ENCODE measurements at places on chromosomes 1 and 21. TPM values are rescaled to one million over a fixed set of nuclear protein-coding genes. Genes with fewer than 3 reads are reported as not detected.
A peak's percentile ranks its signal among the peaks of the same experiment; 100 is the strongest.

CCDC30 gene
- total RNA-seq: 5.5 TPM

TUT4 gene
- 171 TPM for total RNA-seq

IL20 gene
- total RNA-seq: not detected

KCNJ9 gene
- total RNA-seq: not detected

- H3K27ac ChIP-seq: no peak overlapping the region
- H3K27me3 ChIP-seq: peaks cover 4% of the 10 kb centered on the region
- H3K4me1 ChIP-seq: no peaks in the 10 kb centered on the region
- H3K36me3 ChIP-seq: no peaks in the 10 kb centered on the region
- no peak overlapping the region for H3K4me3 ChIP-seq
- DNase-seq: no peak
Observed at GRCh38 chr1:36612881-36613280, 130.2 kb upstream of the CSF3R start.

GRCh38 chr1:210625715-210626114 lies 297.0 kb downstream of the HHAT start:
- no peak overlapping the region for H3K4me3 ChIP-seq
- H3K36me3 ChIP-seq: no peaks in the 10 kb centered on the region
- DNase-seq: no peak
- no peaks in the 10 kb centered on the region for H3K4me1 ChIP-seq

DNA sequence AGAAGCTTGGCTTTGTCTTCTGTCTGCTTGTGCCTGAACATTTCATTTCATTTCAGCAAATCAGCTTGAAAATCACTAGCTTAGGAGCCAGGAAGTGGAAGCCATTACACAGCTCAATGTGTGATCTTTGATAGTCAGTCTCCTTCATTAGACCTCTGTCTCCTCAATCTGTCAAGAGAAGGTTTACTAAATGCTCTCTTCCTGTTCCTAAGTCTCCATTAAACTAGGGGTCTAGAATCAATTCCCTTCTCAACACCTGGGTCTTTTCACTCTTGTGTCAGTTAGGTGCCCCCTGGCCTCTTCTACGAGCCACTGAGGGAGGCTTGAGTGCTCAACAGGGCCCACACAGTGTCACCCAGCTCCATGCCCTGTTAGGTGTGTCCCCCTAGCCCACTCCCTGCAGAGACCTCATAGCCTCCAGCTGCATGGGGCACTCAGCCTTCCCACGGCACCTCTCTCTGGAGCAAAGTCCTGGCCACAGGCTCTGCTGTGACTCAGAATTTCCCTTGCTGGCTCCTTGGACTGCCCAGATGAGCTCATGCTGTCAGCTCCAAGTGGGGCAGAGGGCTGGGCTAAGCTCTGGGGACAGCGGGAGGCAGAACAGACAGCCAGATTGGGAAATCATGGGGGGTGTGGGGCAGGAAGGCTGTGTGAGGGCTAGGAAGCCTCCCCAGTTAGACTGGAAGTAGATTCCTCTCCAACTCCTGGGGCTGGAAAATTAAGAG lies 115.7 kb upstream of the IPO9 start:
- H3K36me3 ChIP-seq: no peaks in the 10 kb centered on the region
- H3K27ac ChIP-seq: peak overlapping the region; percentile 59
- H3K27me3 ChIP-seq: no peaks in the 10 kb centered on the region

DNA sequence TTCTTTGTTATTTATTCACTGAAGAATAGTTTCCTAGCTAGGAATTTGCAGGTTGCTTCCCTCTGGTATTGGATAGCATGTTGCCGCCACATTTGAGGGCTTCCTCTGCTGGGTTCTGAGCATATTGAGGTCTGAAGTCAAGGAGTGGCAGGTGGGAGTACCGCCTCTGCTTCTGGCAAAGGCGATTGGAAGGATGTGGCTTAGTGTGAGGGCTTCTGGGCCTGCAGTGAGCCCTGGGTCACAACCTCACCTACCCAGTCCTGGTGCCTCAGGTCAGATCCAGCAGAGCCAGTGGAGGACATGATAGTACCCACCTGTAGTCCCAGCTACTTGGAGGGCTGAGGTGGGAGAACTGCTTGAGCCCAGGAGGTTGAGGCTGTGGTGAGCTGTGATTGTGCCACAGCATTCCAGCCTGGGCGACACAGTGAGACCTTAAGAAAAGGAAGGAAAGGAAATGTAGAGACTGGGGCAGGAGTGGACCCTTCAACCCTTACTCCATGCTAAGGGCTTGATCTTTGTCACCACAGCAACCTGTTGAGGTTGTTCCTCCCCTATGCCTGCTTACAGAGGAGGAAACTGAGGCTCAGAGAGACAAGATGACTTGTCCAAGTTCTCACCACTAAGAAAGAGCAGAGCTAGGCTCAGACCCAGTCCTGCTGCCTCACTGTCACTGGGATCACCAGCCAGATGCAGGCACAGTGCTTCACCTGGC lies 22.8 kb downstream of the A3GALT2 start:
- no peaks in the 10 kb centered on the region for H3K27me3 ChIP-seq
- no peak overlapping the region for H3K27ac ChIP-seq
- H3K36me3 ChIP-seq: peaks cover 41% of the 10 kb centered on the region
- no peak for DNase-seq
- no peak overlapping the region for H3K4me3 ChIP-seq
- peaks cover 23% of the 10 kb centered on the region for H3K4me1 ChIP-seq

GRCh38 chr1:42720868-42721267 lies 19.2 kb downstream of the CLDN19 start:
- H3K4me3 ChIP-seq: no peak overlapping the region
- H3K27me3 ChIP-seq: no peaks in the 10 kb centered on the region
- H3K36me3 ChIP-seq: peaks cover 24% of the 10 kb centered on the region
- H3K27ac ChIP-seq: no peak overlapping the region

DNA sequence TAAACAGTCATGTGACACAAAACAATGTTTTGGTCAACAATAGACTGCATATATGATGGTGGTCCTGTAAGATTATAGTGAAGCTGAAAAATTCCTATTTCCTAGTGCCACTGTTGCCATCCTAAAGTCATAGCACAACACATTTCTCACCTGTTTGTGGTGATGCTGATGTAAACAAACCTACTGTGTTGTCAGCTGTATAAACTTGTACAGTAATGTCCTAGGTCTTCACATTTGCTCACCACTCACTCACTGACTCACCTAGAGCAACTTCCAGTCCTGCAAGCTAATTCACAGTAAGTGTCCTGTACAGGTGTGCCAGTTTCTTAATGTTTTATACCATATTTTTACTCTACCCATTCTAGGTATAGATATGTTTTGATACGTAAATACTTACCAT lies 326.1 kb upstream of the USP24 start:
- no peak overlapping the region for H3K27ac ChIP-seq
- H3K36me3 ChIP-seq: no peaks in the 10 kb centered on the region

DNA sequence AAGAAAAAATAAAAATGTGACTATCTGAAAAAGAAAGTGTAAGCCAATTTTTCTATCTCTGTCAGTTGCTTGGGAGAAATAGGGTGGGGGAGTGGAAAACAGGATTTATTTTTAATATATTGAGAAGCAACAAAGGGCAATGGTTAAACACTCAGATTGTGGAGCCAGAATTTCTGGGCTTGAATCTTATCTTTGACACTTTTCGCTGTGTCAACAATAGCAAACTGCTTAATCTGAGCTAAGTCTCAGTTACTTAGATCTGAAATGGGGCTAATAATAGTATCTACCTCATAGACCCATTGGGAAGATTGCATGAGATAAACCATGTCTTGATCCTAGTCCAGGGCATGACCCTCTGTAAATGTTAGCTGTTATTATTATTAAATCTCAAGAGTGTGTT lies 468.1 kb downstream of the ADGRL2 start:
- H3K4me3 ChIP-seq: no peak overlapping the region
- DNase-seq: no peak
- no peak overlapping the region for H3K27ac ChIP-seq
- no peaks in the 10 kb centered on the region for H3K27me3 ChIP-seq

GRCh38 chr1:6205849-6206519 lies at the start of gene RNF207:
Gene RNF207, plus strand, starts transcription at chr1:6206119. Its CDS starts 417 bp downstream, at chr1:6206536.
- DNase-seq: no peak
- H3K4me3 ChIP-seq: peak within 1 kb of the TSS; percentile 69
- no peaks in the 10 kb centered on the region for H3K36me3 ChIP-seq
- peaks cover 11% of the 10 kb centered on the region for H3K27me3 ChIP-seq
- H3K4me1 ChIP-seq: peaks cover 16% of the 10 kb centered on the region

DNA sequence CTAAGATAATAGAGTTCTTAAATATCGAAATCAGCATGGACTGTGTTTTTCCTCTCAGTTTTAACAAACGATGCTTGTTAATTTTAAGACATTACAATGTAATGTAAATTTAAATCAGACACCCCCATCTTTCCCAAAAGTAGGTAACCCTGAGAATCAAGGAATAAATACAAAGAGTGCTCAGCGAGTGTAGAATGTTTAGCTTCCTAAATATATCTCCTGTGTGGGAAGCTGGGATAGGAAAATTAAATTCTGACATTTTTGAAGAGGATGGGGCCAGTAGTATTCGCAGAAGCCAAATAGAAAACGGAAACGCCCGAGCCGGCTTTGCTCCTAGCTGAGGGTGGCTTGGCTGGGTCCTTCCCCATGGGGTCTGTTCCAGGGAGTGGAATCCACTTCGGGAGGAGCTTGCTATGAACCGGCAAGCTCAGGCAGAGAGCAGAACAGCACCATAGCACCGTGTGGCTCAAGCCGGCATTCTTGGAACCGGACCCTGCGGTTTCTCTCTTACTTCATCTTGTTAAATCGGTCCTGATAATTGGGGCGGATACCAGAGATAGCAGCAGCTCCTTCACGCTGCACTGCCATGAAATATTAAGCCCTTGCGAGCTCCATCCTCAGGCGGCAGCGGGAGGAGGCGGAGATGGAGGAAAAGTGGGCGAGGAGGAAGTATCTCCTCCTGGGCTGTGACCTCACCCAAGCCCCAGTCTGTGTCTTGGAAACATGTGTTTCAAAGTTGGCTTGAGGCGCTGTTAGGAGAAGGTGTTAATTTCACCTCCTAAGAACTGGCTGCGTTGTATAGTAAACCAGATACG lies 24.9 kb downstream of the MAP3K7CL start:
- H3K27ac ChIP-seq: no peak overlapping the region
- H3K27me3 ChIP-seq: no peaks in the 10 kb centered on the region
- DNase-seq: no peak

GRCh38 chr1:167697667-167698141 lies 24.1 kb upstream of the MPZL1 start:
- no peak overlapping the region for H3K4me3 ChIP-seq
- H3K4me1 ChIP-seq: peaks cover 4% of the 10 kb centered on the region
- H3K27ac ChIP-seq: peak overlapping the region; percentile 49
- peaks cover 29% of the 10 kb centered on the region for H3K36me3 ChIP-seq
- no peak for DNase-seq

GRCh38 chr1:245485996-245486395 lies 331.2 kb downstream of the KIF26B start:
- H3K27ac ChIP-seq: no peak overlapping the region
- H3K4me1 ChIP-seq: no peaks in the 10 kb centered on the region
- H3K27me3 ChIP-seq: no peaks in the 10 kb centered on the region

GRCh38 chr1:190615818-190616217 lies 138.2 kb upstream of the BRINP3 start:
- H3K4me3 ChIP-seq: no peak overlapping the region
- no peaks in the 10 kb centered on the region for H3K4me1 ChIP-seq
- DNase-seq: no peak
- peaks cover 10% of the 10 kb centered on the region for H3K36me3 ChIP-seq
- no peak overlapping the region for H3K27ac ChIP-seq
- H3K27me3 ChIP-seq: no peaks in the 10 kb centered on the region

All from naive thymus-derived CD8-positive, alpha-beta T cell (primary cell).